ENCODE measurements at places on chromosomes 3 and 15. TPM values are rescaled to one million over a fixed set of nuclear protein-coding genes. Genes with fewer than 3 reads are reported as not detected.

The SPSB4 gene
- total RNA-seq = not detected

The CASR gene
- not detected for total RNA-seq

The DGKG gene
- total RNA-seq = 0.36 TPM

The SCAANT1 gene
- not detected for total RNA-seq

The SLC22A13 gene
- 0.26 TPM for total RNA-seq

The UBAP1L gene
- 1.4 TPM for total RNA-seq

The C3orf20 gene
- total RNA-seq = not detected
